ENCODE measurements at places on chromosomes 7 and 10.

DNA sequence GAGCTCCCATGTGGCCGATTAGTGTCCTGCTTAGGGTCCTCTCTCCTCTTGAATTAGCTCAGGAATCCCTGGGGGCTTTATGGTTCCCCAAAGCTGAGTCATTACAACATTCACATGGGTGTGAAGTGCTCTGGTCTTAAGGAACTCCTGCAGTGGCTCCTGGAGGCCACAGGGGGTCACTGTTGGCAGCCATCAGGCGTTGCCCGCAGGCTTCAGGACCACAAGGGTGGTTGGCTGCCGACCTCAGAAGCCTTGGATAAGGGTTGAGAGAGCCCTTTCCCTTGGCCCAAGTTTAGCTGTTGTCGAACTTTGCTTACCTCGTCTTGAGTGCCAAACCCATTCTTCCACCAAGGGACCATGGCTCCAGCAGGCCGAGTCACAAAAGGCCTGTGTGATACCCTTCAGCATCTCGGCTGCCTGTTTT lies 61.7 kb downstream of the SH2D4B start:
- peak; percentile 2 for DNase-seq

DNA sequence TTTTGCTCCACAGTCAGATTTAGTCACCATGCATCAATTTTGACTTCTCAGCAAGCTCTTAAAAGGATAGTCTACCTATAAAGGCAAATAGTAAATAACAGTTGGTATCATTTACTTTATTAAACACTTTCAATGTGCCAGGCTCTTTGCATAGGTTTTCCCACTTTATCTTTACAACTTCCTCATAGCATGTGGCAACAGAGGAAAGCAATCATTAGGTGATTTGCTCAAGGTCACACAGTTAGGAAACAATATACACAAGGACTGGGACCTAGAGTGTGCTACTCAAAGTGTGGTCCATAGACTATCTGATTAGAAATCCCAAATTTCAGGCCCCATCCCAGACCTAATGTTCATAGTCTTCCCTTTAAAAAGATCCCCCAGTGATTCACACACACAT lies 212.3 kb downstream of the MTERF1 start:
- no peak for DNase-seq

- no peak for DNase-seq
Measured at GRCh38 chr10:112313911-112314310, 30.7 kb downstream of the TECTB start.

GRCh38 chr10:126277181-126277580 lies 111.1 kb downstream of the ADAM12 start:
- DNase-seq, result no peak

DNA sequence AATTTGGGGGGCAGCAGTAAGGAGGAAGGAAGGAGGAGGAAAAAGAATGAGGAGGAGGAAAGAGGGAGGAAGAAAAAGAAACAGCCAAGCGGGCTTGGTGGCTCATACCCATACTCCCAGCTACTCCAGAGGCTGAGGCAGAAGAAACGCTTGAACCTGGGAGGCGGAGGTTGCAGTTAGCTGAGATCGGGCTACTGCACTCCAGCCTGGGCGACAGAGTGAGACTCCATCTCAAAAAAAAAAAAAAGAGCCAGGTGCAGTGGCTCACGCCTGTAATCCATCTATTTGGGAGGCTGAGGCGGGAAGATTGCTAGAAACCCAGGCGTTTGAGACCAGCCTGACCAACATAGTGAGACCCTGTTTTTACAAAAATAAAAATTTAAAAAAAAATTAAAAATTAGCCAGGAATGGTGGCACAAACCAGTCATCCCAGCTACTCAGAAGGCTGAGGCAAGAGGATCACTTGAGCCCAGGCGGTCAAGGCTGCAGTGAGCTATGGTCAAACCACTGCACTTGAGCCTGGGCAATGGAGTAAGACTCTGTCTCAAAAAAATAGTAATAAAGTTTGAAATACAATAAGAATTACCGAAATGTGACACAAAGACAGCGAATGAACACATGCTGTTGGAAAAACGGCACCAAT lies 14.1 kb upstream of the CRCP start:
- DNase-seq, result no peak

- no peak for DNase-seq
Measured at GRCh38 chr7:2105917-2106316, 126.8 kb downstream of the MAD1L1 start.

- no peak for DNase-seq
Measured at GRCh38 chr10:59627366-59628018, 82.2 kb downstream of the SLC16A9 start.

GRCh38 chr10:778626-779330 lies 89.3 kb upstream of the DIP2C start:
- DNase-seq, result no peak

GRCh38 chr7:150321788-150322113 lies 1.4 kb upstream of the LRRC61 start:
- DNase-seq, result no peak

DNA sequence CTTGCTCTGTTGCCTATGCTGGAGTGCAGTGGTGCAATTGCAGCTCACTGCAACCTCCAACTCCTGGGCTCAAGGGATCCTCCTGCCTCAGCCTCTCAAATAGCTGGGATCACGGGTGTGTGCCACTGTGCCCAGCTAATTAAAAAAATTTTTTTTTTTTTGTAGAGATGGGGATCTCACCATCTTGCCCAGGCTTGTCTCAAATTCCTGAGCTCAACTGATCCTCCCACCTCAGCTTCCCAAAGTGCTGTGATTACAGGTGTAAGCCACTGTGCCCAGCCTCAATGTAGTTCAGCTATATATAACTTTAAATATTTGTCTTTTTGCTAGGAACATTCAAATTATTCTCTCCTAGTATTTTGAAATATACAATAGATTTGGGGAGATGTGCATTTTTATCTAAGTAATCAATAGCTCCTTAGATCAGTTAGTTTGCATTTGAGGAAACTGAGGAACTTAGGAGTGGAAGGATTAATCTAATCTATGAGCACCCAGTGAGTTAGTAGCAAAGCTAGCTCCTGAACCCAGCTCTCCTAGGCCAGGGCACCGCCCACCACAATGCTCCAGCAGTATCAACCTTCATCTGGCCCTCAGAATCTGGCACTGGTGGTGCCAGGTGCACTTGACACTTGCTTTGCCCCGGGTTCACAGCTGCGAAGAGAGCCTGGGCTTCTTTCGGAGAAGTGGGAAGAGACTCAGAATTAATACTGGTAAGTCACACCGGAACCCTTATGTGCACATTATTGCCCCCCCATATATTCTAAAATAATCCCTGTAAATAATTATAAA lies 5.9 kb upstream of the LRMDA start:
- DNase-seq, result no peak

- no peak for DNase-seq
Measured at GRCh38 chr7:29955799-29956486, 33.7 kb downstream of the SCRN1 start.

DNA sequence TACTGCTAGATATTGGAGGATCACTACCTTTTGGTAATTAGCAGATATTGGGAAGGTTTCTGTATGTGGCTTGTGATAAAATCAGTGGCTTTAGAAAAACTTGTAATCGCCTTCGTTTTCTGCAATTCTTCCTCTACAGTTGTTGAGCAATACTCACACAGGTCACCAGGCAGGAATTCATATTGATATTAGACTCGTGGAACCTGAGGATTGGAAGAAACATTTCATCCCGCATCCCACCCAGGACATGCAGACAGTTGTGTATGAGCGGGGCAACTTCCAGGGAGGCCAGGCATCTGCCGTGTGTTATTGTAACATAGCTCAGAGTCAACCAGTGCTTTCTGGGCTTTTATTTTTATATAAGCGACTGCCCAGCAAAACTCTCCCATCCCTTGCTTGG lies 821.3 kb downstream of the LRMDA start:
- no peak for DNase-seq

DNA sequence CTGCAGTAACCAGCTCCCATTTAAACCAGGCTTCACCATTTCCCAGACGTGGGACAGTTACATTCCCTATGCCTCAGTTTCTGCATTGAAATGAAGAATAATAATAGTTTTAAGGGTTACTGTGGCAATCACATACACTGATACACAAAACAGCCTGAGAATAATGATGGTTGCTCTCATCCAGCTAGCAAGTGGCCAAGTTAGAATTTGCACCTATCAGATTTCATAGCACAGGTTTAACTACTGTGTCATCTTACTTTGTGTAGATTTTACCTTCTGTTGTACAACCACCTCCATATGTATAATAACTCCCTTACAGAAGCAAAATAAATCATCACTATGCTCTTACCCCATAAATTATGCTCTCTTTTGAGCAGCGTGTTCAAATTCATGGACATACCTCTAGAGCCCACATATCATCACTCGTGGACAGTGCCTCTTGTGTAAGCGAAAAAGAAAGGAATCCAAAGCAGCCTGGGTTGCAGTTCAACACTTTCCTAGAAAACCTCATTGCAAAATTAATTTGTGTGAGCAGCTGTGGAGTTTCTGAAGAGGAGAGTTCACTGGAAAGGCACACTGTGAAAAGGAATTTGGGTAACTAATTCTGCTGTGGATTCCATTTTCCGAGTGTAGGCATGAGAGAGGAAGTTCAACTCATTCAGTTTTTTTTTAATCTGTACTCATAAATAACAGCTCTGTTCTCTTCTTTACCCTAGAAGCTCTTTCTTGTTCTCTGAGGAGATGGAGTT lies 492.5 kb downstream of the ARL4A start:
- DNase-seq, result no peak

DNA sequence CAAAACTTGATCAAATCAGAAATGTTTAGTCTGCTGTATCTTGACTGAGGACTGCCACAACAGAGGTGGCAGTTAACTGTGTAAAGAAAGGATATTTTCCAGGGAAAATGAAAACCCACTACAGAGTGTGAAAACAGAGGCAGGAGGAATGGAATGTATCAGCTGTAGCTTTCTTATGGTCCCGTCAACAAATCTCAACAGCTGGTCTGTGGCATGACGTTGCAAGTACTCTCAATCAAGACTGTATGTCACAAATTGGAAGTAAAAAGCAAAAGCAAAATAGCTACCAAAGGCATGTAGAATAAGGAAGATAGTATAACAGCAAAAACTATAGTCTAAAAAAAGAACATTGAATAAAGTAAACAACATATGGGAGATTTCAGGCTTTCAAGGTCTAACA lies 123.5 kb downstream of the KMT2C start:
- no peak for DNase-seq

DNA sequence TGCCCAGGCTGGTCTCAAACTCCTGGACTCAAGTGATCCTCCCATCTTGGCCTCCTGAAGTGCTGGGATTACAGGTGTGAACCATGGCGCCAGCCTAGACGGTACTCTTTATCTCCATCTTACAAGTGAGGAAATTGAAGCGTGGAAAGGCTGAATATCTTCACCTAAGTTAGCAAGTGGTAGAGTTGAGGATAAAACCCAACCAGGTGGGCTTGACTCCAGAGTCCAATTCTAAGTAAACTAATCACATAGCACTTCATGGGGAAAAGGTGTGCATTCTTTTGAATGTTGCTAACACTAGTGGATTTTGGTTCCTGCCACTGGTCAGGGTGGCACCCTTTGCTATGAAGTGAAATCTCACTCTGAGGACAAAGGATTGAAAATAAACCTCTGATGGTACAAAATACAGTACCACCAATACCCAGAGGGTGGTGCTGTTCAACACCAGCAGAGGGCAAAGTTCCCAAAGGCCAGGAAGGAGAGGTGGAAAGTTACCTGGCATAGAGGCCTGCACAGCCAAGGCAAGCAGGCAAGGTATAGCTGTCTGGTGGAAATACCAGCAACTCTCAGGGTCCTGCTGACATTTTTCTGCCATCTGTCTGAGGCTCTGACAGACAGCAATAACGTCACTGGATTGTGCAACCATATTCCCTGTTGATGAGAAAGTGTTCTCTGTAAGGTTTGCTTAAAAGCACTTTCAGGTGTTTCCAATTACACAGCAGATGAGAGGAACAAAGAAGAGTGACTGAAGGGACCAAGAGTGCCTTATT lies 17.6 kb downstream of the ZDHHC16 start:
- DNase-seq, result no peak

- no peak for DNase-seq
Measured at GRCh38 chr10:44935201-44935965, 24.2 kb upstream of the RASSF4 start.

GRCh38 chr7:10799475-10799874 lies 174.2 kb upstream of the PHF14 start:
- no peak for DNase-seq

GRCh38 chr10:76984559-76985443 lies 652.8 kb downstream of the KCNMA1 start:
- peak; percentile 53 for DNase-seq

DNA sequence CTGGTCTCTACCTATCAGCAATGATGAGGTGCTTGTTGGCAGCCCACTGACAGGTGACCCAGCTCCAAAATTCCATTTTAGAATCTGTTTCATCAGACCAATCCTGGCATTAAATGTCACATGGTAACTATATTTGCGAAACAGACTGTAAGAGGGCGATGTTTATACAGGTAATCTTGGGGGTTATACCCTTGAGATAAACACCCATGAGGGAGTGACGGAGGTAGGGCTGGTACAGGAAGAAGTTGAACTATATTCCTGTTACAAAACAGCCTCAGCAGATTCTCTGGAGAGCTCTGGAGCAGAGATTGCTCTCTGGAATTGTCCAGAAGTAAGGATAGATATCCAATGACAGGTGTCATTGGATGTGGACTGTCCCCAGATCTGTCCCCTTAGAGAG lies 444.8 kb upstream of the DPP6 start:
- DNase-seq, result no peak

DNA sequence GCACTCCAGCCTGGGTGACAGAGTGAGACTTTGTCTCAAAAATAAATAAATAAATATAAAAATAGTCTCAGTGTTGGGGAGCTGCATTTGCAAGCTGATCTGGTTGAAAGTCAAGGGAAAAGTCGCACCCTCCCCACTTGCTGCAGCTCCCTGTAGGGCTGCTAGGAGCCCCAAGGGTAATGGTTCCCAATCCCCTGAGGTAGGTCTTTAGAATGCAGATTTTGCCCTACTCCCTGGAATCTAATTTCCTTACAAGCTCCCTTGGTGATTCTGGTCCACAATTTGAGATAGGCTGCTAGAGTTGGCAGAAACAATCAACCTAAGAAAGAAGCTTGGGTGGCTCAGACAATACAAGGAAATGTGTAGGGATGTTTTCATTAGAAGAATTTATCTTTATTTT lies 232.5 kb upstream of the YAE1 start:
- no peak for DNase-seq

DNA sequence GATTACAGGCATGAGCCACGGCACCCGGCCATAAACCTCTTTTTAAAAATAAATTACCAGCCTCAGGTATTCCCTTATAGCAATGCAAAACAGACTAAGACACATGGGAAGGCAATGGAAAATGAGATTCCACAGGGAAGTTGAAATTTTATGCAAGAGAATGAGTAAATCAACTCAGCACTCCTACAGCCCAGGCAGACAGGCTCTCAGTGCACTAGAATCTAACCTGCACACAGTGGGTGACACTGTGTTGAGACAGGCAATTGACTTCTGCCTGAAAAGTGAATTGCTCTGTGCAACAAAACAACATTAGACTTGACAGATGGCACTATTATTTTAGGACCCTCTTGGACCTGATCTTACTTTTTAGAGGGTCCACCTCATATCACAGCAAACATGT lies 20.1 kb upstream of the PLEKHA1 start:
- no peak for DNase-seq

- DNase-seq, result no peak
Measured at GRCh38 chr10:22700489-22700888, 13.9 kb downstream of the PIP4K2A start.

- no peak for DNase-seq
Measured at GRCh38 chr10:12960334-12960898, 41.1 kb downstream of the CCDC3 start.
